ENCODE measurements at places on chromosomes 7 and 10.

GRCh38 chr7:51847461-51848134, 531.0 kb upstream of the COBL start:
- no peak for DNase-seq

DNA sequence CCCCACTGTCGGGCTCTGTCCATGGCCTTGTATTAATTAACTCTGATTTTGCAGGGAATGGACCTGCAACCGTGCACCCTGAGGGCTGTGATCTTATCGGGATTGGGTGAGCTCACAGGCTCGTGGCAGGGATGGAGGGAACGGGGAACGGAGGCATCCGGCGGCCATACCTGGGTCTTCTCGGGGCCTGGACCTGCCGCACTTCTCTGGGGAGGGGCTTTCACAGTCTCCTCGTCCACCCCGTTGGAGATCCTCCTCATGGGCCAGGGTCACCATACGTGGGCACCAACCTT, 57.5 kb upstream of the SHH start:
- no peak for DNase-seq

DNA sequence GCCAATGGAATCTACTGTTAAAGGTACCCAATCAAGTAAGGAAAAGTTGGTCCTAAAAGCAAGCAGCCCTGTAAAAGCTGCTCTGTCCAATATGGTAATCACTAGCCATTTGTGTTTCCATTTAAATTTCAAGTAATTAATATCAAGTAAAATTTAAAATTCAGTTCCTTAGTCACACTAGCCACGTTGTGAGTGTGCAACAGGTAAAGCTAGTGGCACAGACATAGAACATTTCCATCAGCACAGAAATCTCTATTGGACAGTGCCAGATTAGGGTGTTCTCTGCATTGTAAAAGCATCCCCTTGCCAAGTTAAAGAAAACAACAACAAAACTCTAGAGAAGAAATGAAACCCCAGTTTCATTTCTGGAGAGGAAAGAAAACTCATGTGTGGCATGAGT, 4.4 kb downstream of the CAV1 start:
- no peak for DNase-seq

- DNase-seq = no peak
Measured at GRCh38 chr10:128912568-128913311, 554.3 kb upstream of the MGMT start.

DNA sequence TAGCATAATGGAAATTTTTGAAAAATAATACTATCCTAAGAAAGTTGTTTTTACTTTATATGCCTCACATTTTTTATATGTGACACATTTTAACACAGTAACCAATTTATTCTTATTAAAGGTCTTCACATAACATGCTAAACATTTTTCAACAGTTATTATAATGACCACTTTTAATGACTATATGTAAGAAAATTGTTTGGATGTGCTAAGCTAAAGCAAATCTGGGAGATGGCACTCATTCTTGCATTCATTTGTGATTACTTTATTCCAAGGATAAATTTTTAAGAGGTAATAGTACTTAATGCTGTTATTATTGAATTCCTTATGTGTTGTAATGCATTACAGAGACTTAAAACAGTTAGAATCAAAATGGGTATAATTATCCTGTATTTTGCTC, 88.1 kb downstream of the ANKIB1 start:
- DNase-seq = no peak

DNA sequence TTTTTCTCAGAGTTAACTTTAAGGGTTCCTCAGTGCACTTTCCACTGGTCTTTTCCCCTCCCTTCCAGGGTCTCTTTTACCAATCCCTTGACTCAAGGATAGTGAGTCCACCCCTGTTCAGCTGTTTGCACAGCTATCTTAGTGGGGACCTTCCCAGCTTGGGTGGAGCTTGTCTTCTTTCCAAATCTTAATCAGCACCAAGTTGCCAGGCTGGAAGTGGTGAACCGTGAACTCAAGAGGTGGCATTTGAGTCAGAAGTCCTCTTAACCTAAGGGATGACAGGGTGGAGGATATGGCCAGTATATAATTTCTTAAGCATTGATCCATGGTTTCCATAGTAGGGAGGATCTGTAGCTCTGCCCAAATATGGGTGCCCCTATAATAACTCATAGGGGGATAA, 25.0 kb downstream of the MAPK8 start:
- DNase-seq = no peak
